Stomach (tissue), 19 donors: ENCODE measurements at places on chromosomes 2 and 18. TPM values are rescaled to one million over a fixed set of nuclear protein-coding genes. Genes with fewer than 3 reads are reported as not detected.

DNA sequence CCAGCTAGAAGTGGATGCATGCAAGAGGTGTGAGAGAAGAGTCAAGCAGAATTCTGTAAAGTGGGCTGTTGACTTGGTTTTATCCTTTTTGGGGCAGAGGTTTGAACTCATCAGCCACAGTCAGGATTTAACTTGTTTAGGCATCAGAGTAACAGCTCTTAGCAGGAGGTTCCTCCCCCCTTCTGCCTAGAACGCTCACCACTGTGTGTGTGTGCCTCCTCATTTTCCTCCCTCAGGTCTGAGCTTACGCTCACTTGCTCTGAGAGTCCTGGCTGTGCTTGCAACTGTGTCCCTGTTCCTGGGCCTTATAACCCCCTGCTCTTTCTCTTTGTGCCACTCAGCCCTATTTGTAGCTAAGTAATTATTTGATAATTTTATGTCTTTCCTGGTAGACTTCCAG, 167.9 kb downstream of the TMEM182 start:
- no peaks in the 10 kb centered on the region for H3K36me3 ChIP-seq
- no peak overlapping the region for H3K4me3 ChIP-seq
- no peak for DNase-seq
- H3K27me3 ChIP-seq, result no peaks in the 10 kb centered on the region

DNA sequence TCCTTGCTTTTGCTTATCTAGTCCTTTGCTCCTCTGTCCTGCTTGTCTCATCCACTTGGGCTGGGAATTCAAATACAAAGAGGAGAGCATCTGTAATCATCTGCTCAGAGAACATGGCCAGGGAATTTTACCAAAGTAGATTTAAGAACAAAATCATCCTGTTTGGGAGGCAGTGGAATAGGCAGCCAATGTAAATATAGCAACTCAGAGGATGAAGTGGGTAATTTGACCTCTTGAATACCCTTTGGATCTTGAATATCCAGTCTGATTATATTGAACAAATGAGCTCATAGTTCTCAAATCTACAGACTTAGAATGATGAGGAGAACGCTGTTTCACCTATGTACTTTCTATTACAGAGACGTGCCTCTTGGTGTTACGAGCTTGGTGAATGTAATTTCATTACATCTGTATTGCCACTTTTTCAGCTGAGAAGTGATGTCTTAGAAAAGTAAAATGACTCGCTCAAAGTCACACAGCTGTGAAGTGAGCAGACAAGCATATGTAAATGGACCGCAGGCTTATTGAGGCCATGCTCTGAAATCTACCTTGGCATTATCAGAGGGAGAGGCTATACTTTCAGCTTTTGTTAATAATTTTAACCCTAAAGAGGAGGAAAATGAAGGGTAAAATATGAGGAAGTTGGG, 266.3 kb downstream of the MTX2 start:
- H3K27ac ChIP-seq, result no peak overlapping the region
- H3K36me3 ChIP-seq, result no peaks in the 10 kb centered on the region
- no peak overlapping the region for H3K4me3 ChIP-seq
- no peaks in the 10 kb centered on the region for H3K4me1 ChIP-seq
- DNase-seq, result no peak

- peaks cover 25% of the 10 kb centered on the region for H3K27me3 ChIP-seq
- DNase-seq, result peak; percentile 0
- H3K27ac ChIP-seq, result no peak overlapping the region
- peaks cover 37% of the 10 kb centered on the region for H3K4me1 ChIP-seq
These were observed 13.1 kb downstream of the CROCC2 start for GRCh38 chr2:240919161-240919781.

The DPP4 gene
- 11.2 TPM for total RNA-seq

- no peaks in the 10 kb centered on the region for H3K36me3 ChIP-seq
- DNase-seq, result no peak
- H3K4me3 ChIP-seq, result no peak overlapping the region
- no peak overlapping the region for H3K27ac ChIP-seq
- H3K4me1 ChIP-seq, result no peaks in the 10 kb centered on the region
These were observed 363.4 kb upstream of the GCFC2 start for GRCh38 chr2:76073992-76074604.

DNA sequence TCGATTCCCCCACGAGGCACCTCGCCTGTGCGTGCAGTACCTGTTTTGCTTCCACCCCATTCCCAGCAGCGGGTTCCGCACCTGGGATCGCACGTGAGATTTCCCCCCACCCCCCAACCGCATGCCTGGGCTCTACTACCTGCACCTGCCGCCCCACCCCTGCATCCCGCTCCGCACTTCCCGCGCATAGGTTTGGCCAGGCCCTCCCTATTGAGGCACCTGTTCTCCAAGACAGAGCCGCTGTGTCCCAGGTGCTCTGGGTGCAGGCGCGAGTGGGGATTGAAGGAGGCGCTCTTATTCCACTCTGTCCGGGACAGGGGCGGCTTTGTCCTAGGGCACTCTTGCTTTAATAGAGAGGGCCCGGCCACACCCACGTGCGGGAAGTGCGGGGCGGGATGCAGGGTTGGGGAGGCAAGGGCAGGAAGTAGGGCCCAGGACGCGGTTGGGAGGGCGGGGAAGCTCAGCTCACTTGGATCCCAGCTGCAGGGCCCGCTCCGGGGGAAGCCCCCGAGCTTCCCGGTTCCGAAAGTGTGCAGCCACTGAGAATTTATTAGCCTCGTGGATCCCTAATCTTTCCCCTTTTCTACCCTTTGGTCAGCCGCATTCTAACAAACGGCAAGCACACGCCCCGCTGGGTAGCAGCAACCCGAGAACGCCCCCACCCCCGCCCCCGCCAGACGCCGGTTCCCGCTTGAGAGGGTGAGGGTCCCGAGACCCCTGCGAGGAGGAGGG, 670 bp upstream of the MOCOS start:
- no peaks in the 10 kb centered on the region for H3K36me3 ChIP-seq
- H3K4me3 ChIP-seq, result peak overlapping the region; percentile 66
- H3K27me3 ChIP-seq, result peaks cover 12% of the 10 kb centered on the region

The GALNT5 gene
- 27.5 TPM for total RNA-seq

GRCh38 chr2:85578243-85579180, 1.1 kb downstream of the VAMP8 start:
- H3K36me3 ChIP-seq, result no peaks in the 10 kb centered on the region
- peak; percentile 73 for DNase-seq

The DSG1 gene
- not detected for total RNA-seq

The DUSP19 gene
- 3.5 TPM for total RNA-seq

DNA sequence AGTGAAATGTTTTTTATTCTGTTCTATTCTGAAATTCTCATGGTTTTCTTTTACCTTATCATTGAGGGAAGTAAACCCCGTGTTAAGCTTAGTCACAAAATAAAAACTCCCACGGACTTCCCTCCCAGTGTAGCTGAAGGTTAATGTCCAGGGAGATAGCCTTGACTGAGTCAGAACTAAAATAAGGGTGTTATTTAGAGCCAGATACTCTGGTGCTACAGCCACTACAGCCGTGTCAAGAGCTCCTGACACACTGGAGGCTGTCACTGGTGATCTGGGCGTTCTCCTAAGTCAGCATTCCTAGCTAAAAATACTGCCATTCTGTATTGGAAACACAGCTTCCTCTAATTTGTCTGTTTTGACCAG, 82.0 kb upstream of the RANBP2 start:
- H3K27ac ChIP-seq, result peak overlapping the region; percentile 77
- no peaks in the 10 kb centered on the region for H3K27me3 ChIP-seq
- H3K4me3 ChIP-seq, result no peak overlapping the region
- DNase-seq, result peak; percentile 78

DNA sequence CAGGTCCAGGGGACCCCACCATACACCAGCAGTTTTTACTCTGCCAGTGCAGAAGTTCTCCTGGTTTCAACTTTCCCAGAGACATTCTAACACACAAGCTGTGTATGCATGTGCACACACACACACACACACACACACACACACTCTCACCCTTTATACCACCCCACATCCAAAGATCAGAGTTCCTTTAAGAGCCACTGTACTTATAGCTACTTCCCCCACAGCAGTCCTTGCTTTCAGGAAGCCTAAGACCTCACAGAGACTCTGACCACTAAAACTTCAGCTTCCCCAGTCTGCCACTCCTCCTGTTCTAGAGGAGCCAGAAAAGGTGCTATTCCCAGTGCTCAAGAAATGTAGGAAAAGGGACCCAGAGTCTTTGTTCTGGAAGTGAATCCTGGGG, 107.8 kb downstream of the ZNF521 start:
- no peaks in the 10 kb centered on the region for H3K36me3 ChIP-seq
- DNase-seq, result no peak
- no peaks in the 10 kb centered on the region for H3K27me3 ChIP-seq
- no peaks in the 10 kb centered on the region for H3K4me1 ChIP-seq
- no peak overlapping the region for H3K4me3 ChIP-seq
- no peak overlapping the region for H3K27ac ChIP-seq

GRCh38 chr18:10936176-10937053, 213.0 kb downstream of the PIEZO2 start:
- peaks cover 5% of the 10 kb centered on the region for H3K4me1 ChIP-seq
- H3K27ac ChIP-seq, result no peak overlapping the region
- H3K27me3 ChIP-seq, result no peaks in the 10 kb centered on the region
- no peaks in the 10 kb centered on the region for H3K36me3 ChIP-seq
- no peak overlapping the region for H3K4me3 ChIP-seq

DNA sequence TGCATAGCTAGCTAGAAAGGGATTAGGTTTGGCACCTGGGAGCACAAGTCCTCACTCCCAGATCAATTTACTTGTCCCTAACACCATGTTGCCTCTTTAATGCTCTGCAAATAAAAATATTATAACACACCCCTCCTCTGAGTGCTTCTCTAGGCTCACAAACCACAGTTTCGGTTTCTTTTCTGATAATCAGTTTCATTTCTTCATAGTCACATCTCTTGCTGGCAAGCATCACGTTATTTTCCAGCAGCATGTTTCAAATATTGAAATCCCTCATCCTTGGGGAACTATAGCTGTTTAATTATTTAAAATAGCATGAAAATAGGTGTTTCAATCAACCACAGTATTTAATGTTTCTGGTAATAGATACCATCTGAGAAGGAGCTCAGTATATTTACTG, 13.9 kb upstream of the SMCHD1 start:
- DNase-seq, result peak; percentile 66
- H3K4me3 ChIP-seq, result no peak overlapping the region
- no peaks in the 10 kb centered on the region for H3K36me3 ChIP-seq
- H3K27me3 ChIP-seq, result no peaks in the 10 kb centered on the region

- H3K27ac ChIP-seq, result no peak overlapping the region
- no peaks in the 10 kb centered on the region for H3K36me3 ChIP-seq
- H3K27me3 ChIP-seq, result no peaks in the 10 kb centered on the region
- no peak overlapping the region for H3K4me3 ChIP-seq
- no peak for DNase-seq
These were observed 95.9 kb upstream of the HDAC4 start for GRCh38 chr2:239496700-239497099.

GRCh38 chr2:207399301-207399700, 130.5 kb upstream of the CREB1 start:
- no peaks in the 10 kb centered on the region for H3K27me3 ChIP-seq
- DNase-seq, result no peak
- H3K4me3 ChIP-seq, result no peak overlapping the region
- H3K4me1 ChIP-seq, result no peaks in the 10 kb centered on the region
- H3K27ac ChIP-seq, result no peak overlapping the region

DNA sequence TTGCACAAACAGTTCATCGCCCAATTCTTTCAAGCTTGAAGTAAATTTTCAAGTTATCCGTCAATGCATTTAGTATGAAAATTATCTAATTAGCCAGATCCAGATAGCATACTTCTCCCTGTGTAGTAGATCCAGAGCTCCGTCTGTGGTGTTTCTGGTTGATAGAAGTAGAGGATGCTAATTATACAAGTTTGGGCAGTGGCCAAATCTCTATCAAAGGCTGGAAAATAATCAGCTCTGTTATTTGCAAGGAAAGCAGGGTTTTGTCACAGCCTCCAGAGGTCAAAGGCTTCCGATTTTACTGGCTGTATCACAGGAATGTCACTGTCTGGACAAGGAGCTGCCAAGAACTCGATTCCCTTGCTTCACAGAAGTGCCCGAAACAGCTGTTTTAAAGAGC, 28.6 kb downstream of the LRRC30 start:
- no peak overlapping the region for H3K27ac ChIP-seq
- no peaks in the 10 kb centered on the region for H3K27me3 ChIP-seq
- no peak overlapping the region for H3K4me3 ChIP-seq
- no peaks in the 10 kb centered on the region for H3K4me1 ChIP-seq

- H3K27me3 ChIP-seq, result no peaks in the 10 kb centered on the region
- no peak overlapping the region for H3K4me3 ChIP-seq
- no peaks in the 10 kb centered on the region for H3K36me3 ChIP-seq
These were observed 33.6 kb upstream of the SERPINE2 start for GRCh38 chr2:224072541-224073188.

DNA sequence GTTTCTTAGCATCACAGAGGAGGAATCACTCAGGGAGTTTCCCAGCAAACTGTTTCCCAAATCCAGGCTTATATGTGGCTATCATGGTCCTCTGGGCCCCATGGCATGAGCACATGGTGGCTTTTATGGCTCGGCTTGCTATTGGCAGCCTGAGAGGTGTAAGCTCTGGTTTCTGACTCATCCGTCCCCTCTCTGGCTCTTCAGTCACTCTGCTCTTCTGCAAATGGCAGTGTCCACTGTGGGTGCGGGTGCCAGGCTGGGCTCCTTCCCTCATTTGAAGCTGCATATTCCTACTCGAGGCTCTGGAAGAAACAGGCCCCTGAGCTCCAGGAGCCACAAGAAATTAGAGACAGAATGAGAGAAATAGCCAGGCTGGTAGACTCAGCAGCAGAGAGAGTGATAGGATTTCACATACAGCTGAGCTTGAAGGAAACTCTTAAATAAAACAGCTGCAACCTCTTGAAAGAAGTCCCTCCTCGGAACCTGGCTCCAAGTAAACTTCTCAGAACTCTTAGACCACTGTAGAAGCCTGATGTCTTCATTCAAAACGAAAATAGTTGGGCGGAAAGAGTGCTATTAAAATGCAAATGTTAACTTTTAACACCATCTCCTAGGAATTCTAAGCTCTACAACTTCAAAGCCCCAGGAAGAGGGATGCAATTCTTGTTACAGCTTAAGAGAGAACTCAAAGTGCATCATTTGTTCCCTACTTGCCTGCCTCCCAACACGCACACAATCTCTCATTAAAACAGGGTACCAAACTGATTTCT, 212.6 kb upstream of the SP5 start:
- H3K36me3 ChIP-seq, result no peaks in the 10 kb centered on the region
- no peak overlapping the region for H3K27ac ChIP-seq
- DNase-seq, result no peak
- no peaks in the 10 kb centered on the region for H3K27me3 ChIP-seq
- H3K4me3 ChIP-seq, result no peak overlapping the region
- peaks cover 7% of the 10 kb centered on the region for H3K4me1 ChIP-seq

GRCh38 chr2:126809340-126809739, 89.3 kb upstream of the TEX51 start:
- H3K36me3 ChIP-seq, result no peaks in the 10 kb centered on the region
- H3K4me3 ChIP-seq, result no peak overlapping the region
- H3K27me3 ChIP-seq, result no peaks in the 10 kb centered on the region
- no peaks in the 10 kb centered on the region for H3K4me1 ChIP-seq

GRCh38 chr2:209900638-209901037, 101.8 kb upstream of the RPE start:
- H3K4me1 ChIP-seq, result no peaks in the 10 kb centered on the region
- no peaks in the 10 kb centered on the region for H3K36me3 ChIP-seq
- H3K4me3 ChIP-seq, result no peak overlapping the region
- no peak for DNase-seq
- no peaks in the 10 kb centered on the region for H3K27me3 ChIP-seq

The ARHGEF33 gene
- total RNA-seq, result 0.72 TPM
